Stimulated activated CD8-positive, alpha-beta memory T cell treated with anti-CD3 and anti-CD28 coated beads, Interleukin-15, amount 100 ng/mL, for 24 hours (primary cell): ENCODE measurements at places on chromosomes 1 and 21.

- DNase-seq, result no peak
These were observed 69.5 kb downstream of the KCNK2 start for GRCh38 chr1:215151841-215152549.

- no peak for DNase-seq
These were observed 366.4 kb upstream of the ZP4 start for GRCh38 chr1:238257018-238257621.

GRCh38 chr1:22705586-22705985, 5.1 kb upstream of the EPHB2 start:
- no peak for DNase-seq

DNA sequence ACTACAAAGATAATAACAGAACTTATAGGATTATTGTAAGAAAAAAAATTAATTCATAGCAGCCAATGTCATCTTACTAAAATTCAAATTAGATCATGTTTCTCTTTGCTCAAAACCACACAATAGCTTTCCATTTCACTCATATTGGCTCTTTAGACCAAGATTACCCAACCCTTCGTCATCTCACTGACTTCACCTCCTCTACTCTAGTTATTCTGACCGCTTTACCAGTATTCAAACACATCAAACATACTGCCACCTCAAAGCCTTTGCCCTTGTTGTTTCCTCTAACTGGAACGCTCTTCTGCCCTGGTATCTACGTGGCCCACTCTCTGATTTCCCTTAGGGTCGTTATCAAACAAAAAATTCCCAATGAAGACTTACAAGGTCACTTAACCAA, 1.7 kb downstream of the ANGPTL3 start:
- DNase-seq, result no peak

DNA sequence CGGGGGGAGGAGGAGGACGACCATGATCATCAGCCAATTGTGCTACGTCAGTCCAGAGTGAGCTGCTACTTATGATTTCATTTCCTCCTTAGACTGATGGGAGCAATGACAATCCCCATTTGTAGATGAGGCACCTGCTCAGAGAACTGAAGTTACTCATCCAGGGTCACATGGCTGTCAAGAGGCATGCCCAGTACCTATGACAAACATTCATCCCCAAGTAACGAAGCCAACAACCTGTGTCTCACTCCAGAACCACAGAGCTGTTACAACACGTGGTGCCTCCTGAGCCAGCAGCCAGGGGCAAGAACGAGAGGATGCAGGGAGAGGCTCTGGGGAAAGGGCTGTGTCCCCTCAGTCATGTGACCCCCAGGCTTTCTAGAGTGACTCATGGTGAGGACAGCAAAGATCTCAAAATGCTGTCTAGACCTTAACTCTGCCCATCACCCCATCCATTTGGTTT, 93.6 kb downstream of the SIM2 start:
- no peak for DNase-seq

DNA sequence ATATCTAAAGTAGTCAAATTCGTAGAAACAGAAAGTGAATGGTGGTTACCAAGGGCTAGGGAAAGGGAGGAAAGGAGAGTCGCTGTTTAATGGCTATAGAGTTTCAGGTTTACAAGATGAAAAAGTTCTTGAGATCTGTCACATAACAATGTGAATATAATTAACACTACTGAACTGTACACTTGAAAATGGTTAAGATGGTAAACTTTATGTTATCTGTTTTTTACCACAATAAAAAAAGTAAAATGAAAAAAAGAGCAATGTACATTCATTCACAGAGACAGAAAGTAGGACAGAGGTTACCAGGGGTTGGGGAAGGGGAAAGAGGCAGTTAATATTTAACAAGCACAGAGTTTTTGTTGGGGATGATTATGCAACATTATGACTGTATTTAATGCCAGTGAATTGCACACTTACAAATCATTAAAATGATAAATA, 53.3 kb upstream of the SEC16B start:
- no peak for DNase-seq

DNA sequence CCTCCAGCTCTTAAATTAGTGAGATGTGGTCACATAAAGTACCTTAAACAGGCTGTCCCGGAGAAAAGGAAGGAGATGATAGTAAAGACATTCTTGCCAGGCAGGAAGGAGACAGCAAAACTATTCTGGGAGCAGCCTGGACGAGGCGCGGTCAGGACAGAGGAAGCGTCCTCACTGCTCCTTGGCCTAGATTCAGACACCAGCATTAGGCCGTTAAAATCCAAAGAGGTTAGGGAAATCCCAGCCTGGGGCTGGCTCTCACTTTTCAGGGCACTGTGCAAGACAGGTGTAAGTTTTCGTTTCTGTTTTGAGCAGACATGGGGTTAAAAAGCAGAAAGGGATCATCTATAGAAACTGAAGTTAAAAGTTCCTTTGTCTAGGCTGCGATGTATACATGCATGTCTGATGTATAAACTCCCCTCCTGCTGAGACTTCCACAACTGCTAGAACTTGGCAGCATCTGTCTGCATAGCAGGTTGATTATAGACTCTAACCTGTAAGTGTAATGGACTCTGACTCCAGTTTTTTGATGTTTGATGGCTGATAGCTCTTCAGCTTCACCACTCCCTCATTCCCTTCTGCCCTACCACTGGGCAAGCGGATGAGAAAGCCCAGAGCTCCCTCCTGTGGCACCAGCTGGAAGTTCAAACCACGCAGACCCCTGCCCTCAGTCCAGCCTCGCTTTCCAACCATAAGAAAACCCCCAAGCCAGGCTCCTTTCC, 21.5 kb downstream of the STPG1 start:
- no peak for DNase-seq

- DNase-seq, result no peak
These were observed 29.3 kb downstream of the NTMT2 start for GRCh38 chr1:170175041-170175440.

DNA sequence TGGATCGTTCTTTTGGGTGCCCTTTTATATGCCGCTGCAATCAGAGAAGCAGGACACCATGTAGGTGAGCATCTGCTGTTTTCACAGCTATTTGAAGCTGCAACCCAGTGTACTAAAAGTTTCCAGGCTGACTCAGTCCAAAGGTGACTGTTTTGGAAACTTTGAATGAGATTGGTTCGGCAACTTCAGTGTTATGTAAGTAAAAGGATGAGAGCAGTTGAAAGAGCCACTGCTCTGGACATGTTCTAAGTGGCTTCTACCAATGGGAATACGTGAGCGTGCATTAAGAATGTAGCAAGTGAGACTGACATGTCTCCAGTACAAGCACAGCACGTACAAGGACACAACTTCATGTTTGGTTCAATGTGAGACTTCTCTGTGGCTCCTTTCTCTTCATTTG, 55.6 kb downstream of the DDR2 start:
- no peak for DNase-seq
